Type B pancreatic cell (in vitro differentiated cells): ENCODE measurements at places on chromosomes 6 and 20.

DNA sequence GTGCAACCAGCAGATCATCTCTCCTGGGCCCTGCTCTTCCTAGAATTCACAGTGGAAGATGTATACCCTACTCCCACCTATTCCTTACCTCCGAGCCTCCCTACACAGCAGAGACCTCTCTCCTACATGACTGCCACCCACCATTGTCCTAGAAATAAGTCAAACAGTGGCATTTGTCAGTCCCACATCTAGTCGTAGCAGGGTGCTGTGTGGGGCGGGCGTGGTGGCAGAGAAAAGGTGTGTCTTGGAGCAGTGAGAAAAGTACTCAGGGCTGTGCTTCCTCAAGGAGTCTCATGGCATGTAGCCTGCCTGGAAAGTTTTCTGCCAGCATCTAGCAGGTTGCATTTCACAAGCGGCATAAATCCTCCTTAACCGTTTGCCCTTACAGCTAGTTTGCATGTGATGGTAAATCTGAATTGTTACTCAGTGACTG lies 59.4 kb upstream of the PTGIS start:
- DNase-seq, result no peak

GRCh38 chr20:42272516-42272915 lies 654.3 kb upstream of the CHD6 start:
- no peak for DNase-seq

GRCh38 chr6:11828262-11828870 lies 49.8 kb upstream of the ADTRP start:
- no peak for DNase-seq

DNA sequence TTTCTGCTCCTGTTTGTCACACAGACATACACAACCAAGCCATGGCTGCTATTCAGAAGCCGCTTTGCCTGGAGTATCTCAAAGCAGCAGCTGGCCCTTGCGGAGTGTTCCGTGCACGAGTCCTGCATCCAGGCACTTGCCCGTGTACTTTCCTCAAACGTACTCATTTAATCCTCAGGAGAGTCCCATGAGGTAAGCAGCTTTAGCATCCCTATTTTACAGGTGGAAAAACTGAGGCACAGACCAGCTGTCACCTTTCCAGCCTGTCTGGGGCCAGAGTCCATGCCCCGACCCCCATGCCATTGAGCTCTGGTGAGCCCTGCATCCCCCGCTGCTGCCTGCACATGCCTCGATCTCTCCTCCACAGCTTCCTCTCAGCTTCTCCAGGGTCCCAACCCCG lies 130.0 kb downstream of the ERMARD start:
- peak; percentile 44 for DNase-seq

- DNase-seq, result no peak
These were observed 7.2 kb downstream of the CCR6 start for GRCh38 chr6:167130008-167130677.

DNA sequence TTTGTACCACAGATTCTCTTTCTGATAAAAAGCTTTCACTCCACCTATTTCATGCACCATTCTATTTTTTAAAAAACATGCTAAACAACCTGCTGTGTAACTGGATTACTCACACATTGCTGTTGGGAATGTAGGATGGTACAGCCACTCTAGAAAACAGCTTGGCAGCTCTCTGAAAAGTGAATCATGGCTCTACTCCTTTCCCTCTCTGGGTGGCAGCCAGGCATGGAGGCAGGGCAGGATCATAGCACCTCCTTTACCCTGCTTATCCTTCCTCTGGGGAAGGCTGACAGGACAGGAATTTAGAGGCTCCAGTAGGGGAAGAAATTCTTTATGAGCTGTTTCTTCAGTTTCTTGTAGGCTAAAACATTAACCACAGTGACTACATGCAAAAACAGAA lies 6.7 kb upstream of the VNN2 start:
- no peak for DNase-seq
